ENCODE measurements at places on chromosomes 7 and 10.

DNA sequence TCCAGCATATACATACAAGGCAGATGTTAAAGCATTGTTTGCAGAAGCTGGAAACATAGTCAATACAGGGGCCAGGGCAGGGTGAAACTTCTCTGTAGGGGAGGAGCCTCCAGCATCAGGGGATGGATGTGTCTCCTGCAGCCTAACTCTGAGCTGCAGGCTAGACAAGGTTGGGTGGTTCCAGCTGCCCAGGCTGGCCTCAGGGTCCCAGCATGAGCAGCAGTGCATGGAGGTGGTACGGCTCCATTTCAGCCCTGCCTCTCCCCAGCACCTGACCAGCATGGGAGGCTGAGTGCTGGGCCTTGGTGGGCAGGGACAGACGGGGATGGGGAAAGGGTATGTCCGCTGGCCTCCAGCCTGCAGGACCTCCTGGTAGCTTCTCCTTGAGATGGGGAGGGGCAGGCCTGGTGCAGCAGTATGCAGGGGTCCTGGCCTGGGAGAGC is 7.4 kb upstream of the TBRG4 start:
- DNase-seq, result no peak

DNA sequence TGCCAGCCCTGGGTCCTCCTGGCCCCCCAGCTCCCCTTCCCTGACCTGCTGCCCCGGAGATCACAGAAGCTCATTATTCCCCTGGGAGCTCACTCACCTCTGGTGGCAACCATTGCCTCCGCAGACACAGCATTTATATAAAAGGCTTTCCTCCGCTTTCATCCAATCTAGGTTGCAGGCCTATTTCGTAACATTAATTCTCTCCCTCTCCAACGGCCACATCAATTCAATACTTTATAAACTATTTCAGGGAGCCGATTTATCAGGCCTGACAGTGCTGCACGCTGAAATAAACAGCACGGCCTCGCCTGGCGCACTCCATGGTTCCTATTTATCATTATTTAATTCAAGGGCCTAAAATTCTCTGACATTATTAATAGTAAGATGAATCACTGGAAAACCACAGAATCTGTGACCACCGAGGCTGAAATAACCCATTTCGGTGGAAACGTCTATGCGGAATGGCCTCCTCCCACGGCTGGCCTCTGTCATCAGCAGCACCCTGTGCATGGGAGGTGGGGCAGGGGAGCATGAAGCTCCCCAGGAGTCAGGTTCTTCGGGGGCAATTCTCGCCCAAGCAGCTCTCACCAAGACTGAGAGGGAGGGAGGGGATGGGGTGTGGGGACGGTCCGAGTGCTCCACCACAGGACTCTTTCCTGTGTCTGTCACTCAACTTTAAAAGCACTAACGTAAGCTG is 249.3 kb upstream of the PFKP start:
- DNase-seq, result no peak

- DNase-seq, result no peak
Measured at GRCh38 chr7:28811701-28812430, 146.3 kb downstream of the TRIL start.

DNA sequence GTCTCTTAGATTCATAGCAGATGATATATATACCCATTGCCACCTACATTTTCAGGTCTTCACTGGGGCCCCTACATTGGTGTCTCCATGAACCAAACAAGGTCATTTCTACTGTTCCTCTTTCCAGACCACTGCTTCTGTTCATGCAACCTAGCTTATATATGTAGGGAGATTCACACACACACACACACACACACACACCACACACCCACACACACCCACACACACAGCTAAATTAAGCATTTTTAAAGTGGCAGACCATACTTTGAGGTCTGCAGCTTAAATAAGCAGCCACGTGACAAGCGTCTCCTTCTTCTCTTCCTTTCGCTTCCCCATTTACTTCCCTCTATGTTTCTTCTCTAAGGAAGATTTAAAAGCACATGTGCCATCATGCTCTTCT is 70.0 kb upstream of the CC2D2B start:
- DNase-seq, result no peak

GRCh38 chr10:129796710-129797420 is 167.2 kb downstream of the EBF3 start:
- DNase-seq, result no peak
